ENCODE measurements at places on chromosomes 3 and 15. TPM values are rescaled to one million over a fixed set of nuclear protein-coding genes. Genes with fewer than 3 reads are reported as not detected.

RAD54L2 gene
- total RNA-seq: 23.2 TPM

PRTG gene
- 4.7 TPM for total RNA-seq

ABHD6 gene
- total RNA-seq: 5.1 TPM

MKRN2OS gene
- not detected for total RNA-seq

NDN gene
- 51.9 TPM for total RNA-seq

TWF2 gene
- 115 TPM for total RNA-seq

GRM2 gene
- not detected for total RNA-seq

MINAR1 gene
- total RNA-seq: 2.5 TPM

RPP14 gene
- total RNA-seq: 13.4 TPM

AADACL2 gene
- total RNA-seq: not detected

PYGO1 gene
- total RNA-seq: 18.0 TPM

RASGRP1 gene
- total RNA-seq: 0.36 TPM

OXTR gene
- 6.2 TPM for total RNA-seq

FBN1 gene
- 1,453 TPM for total RNA-seq

LRRN1 gene
- 3.5 TPM for total RNA-seq

CCNB2 gene
- total RNA-seq: 6.5 TPM

NCK1 gene
- total RNA-seq: 42.4 TPM

TTC21A gene
- total RNA-seq: 8.5 TPM

SOX2 gene
- total RNA-seq: not detected

GRK7 gene
- total RNA-seq: not detected

MORC1 gene
- not detected for total RNA-seq

MME gene
- total RNA-seq: 102 TPM

ITPKA gene
- total RNA-seq: 0.29 TPM

ERICH6 gene
- under 0.01 TPM for total RNA-seq

ARPP21 gene
- not detected for total RNA-seq

WNT5A gene
- 145 TPM for total RNA-seq

RPS27L gene
- 263 TPM for total RNA-seq

SLC24A5 gene
- total RNA-seq: not detected

HTR3E gene
- total RNA-seq: not detected
